ENCODE measurements at places on chromosomes 12 and 14.

DNA sequence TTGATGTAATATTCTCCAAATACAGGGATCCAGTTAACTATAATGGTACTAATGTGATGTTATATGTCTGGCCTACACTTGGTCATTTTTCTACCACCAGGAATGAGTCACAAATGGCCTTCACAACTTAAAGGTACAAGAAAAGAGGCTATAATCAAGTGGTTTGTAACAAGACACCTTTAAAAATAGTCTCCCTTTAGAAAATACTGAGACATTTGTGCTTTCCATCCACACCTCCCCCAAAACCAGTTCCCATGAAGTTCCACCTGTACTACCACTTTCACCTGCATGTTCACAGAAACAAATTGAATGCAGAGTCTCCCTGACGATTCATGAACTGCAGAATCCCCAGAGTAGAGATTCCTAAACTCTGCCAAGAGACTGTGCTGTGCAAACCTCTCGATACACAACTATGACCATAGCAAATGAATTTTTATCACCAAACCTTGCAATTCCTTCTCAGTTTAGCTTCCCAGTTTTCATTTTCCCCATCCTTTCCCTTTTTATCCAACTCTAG is 6.0 kb downstream of the BTG1 start:
- no peak for DNase-seq

GRCh38 chr14:75426332-75427125 is 1.3 kb upstream of the JDP2 start:
- no peak for DNase-seq

DNA sequence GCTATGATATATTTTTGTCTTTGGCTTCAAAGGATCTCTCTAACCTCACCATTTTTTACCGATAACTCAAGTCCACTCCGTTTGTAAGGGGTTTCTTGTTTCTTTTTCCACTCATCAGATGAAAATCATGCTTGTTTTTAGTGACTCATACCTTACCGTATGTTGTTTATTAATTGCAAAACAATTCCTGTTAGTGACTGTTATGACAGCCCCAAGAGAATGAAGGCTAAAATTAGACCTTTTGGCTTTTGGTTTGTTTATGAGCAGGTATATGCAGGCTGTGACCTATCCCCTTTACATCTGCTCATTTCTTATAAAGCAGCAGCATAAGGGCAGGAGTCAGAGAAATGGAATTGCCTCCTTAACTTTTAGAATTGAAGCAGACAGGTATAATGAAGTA is 319.8 kb downstream of the CEP128 start:
- no peak for DNase-seq

DNA sequence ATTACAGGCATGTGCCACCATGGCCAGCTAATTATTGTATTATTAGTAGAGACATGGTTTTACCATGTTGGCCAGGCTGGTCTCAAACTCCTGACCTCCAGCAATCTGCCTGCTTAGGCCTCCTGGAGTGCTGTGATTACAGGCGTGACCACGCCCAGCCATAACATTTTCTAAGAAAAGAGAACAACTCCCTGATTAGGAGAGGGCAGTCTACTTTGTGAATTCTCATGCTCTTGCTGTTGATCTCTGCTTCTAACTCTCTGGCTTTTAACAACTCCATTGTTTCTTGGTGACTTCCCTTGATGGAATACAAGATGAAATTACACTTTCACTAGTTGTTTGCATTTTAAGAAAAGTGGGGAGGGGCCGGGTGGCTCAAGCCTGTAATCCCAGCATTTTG is 33.6 kb downstream of the SSH1 start:
- no peak for DNase-seq

DNA sequence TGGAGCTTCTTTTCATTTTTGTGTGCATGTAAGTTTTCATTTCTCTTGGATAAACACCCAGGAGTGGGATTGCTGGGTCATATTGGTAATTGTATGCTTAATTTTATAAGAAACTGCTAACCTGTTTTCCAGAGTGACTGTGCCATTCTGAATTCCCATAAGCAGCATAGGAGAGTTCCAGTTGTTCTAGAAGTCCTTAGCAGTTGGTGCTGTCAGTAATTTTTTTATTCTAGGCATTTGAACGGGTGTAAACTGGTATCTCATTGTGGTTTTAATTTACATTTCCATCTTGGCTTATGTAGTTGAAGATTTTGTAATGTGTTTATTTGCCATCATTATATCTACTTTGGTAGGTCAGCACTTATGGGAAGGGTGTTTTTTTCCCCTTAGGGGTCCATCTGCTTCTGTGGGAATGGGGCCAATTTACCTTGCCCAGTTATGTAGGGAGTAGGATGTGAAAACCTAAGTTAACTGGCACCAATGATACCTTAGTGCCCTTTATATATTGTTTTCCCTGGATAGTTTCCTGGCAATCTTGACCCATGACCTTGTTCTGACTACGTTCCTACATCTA is 202.9 kb downstream of the AKAP6 start:
- DNase-seq = no peak

DNA sequence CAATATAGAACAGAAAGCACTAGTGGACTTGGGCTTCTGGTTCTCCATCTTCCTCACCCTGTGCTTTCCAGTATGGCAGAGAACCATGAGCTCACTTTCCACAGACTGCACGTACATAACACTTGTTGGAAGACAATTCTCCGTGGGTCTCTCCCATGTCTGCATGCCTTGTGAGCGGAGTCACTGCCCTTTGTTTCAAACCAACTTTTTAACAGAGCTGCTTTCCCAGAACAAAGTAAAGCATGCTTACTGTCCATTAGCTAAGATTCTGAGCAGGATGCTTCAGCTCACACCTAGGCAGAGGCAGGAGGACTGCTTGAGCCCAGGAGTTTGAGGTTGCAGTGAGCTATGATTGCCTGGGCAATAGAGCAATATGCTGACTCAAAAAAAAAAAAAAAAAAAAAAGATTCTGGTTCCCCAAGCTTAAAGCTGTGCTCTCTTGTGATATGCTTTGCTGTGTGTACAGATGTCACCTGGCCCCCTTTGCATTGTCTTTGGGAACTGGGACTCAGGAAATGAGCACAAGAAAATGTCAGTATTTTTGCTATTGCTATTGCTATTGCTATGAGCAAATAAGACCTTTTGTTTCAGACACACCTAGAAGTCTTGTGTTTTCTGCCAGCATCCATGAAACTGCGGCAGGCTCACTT is 54.6 kb upstream of the PTGR2 start:
- no peak for DNase-seq

Measured in DMS153 (cell line).